NCI-H1092 (cell line): ENCODE measurements at places on chromosomes 7 and 10.

GRCh38 chr10:33005322-33006301 lies 47.6 kb upstream of the ITGB1 start:
- peak; percentile 6 for DNase-seq

- DNase-seq: peak; percentile 3
Observed at GRCh38 chr10:92699518-92700381, 10.0 kb downstream of the HHEX start.

- DNase-seq: no peak
Observed at GRCh38 chr10:4407783-4408182, 418.2 kb upstream of the AKR1E2 start.

GRCh38 chr10:87842220-87842641 lies 21.1 kb downstream of the KLLN start:
- DNase-seq: no peak

DNA sequence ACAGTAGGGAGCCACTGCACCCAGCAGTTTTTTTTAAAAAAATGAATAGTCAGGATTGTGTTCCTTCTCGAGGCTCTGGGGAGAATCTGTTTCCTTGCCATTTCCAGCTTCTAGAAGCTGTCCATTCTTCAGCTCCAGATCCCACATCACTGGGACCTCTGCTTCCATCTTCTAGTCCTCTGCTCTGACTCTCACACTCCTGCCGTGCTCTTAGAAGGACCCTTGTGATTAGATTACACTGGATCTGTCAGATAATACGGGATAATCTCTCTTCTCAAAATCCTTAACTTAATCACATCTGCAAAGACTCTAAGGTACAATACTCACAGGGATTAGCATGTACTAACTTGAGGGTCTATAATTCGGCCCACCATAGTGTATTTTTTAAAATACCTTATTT lies 158.9 kb upstream of the SP4 start:
- no peak for DNase-seq

- DNase-seq: peak; percentile 5
Observed at GRCh38 chr7:134022286-134022911, 104.7 kb upstream of the LRGUK start.
